ENCODE measurements at places on chromosomes 7 and 10. TPM values are rescaled to one million over a fixed set of nuclear protein-coding genes. Genes with fewer than 3 reads are reported as not detected.
A peak's percentile ranks its signal among the peaks of the same experiment; 100 is the strongest.

The MEIG1 gene
- 2.6 TPM for total RNA-seq

DNA sequence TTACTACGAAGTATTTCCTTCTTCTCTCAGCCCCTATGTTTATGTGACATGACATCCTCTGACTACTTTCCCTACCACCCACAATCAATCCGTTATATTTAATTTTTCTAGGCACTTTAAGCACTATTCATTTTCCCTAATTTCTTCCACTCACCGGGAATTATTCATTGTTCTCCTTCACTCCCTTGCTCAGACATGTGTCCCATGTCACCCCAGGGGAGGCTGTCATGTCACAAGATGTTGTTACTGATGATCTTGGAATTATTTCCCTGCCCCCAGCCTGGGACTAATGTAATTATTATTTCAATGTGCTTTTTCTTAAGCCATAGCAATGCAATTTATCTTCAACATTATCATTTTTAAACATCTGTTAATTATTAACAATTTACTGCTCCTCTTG lies 317.2 kb downstream of the PHF14 start:
- no peak overlapping the region for H3K27ac ChIP-seq
- H3K4me3 ChIP-seq: no peak overlapping the region
- no peak for DNase-seq
- no peaks in the 10 kb centered on the region for H3K36me3 ChIP-seq
- no peaks in the 10 kb centered on the region for H3K4me1 ChIP-seq
- no peaks in the 10 kb centered on the region for H3K27me3 ChIP-seq

DNA sequence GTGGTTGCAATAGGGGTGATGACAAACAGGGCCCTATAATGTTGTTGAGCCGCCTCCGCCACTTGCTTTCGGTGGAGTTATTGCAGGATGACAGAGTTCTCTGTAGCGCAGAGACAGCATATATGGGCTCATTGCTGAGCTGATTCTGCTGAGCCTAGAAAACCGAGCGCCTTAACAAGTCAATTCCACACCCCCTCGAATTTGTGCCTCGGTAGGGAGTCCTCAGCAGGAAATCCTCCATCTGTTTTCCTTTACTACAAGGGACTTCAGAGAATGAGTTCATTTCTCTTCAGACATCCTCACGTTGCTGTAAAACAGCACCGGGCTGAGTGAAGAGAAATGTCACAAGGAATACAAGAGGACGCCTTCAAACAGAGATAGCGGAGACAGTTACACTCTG lies 90.7 kb upstream of the KIAA1217 start:
- H3K27ac ChIP-seq: no peak overlapping the region
- H3K27me3 ChIP-seq: no peaks in the 10 kb centered on the region
- no peaks in the 10 kb centered on the region for H3K36me3 ChIP-seq
- DNase-seq: no peak
- no peaks in the 10 kb centered on the region for H3K4me1 ChIP-seq

- peak overlapping the region; percentile 63 for H3K4me3 ChIP-seq
- DNase-seq: peak; percentile 85
- no peaks in the 10 kb centered on the region for H3K36me3 ChIP-seq
- no peaks in the 10 kb centered on the region for H3K27me3 ChIP-seq
- H3K27ac ChIP-seq: no peak overlapping the region
Measured at GRCh38 chr7:37352974-37353948, 95.4 kb downstream of the ELMO1 start.

DNA sequence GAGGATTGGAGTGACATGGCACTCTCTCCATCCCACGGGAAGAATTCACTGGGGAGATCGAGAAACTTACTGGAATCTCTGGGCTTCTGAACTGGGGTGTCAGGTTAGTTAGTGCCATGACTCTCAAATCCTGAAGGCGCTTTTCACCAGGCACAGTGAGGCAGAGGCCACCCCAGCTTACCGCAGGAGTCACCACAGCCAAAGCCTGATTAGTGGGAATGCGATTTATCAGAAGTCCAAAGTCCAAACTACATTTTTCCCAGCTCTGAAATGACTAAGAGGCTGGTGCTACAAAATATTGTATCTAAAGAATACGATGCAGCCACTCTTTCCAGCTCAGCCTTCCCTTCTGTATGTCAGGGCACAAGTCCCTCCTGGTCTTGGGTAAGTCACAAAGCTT lies 334.8 kb upstream of the SHH start:
- H3K36me3 ChIP-seq: no peaks in the 10 kb centered on the region
- H3K27me3 ChIP-seq: no peaks in the 10 kb centered on the region
- no peaks in the 10 kb centered on the region for H3K4me1 ChIP-seq
- DNase-seq: no peak
- no peak overlapping the region for H3K27ac ChIP-seq
- no peak overlapping the region for H3K4me3 ChIP-seq

DNA sequence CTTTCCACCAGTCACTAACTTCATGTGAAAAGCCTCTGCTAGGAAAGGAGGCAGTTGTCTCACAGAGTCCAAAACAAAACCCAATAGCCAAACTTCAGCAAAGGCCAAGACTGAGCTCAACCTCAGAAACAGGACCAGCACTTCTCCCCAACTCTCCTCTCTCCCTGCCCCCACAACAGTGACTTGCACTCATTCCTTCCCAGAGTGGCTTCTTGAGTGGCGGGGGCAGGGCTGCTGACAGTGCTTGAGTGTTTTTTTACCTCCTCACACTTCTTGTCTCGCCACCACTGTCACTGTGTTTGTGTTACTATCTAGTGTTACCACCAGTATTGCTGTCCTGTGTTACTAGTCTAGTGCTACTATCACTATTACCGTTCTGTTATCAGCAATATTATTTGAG lies 206.8 kb downstream of the KLF6 start:
- no peaks in the 10 kb centered on the region for H3K36me3 ChIP-seq
- H3K4me3 ChIP-seq: no peak overlapping the region

The C10orf105 gene
- not detected for total RNA-seq

The NRP1 gene
- total RNA-seq: 0.71 TPM

DNA sequence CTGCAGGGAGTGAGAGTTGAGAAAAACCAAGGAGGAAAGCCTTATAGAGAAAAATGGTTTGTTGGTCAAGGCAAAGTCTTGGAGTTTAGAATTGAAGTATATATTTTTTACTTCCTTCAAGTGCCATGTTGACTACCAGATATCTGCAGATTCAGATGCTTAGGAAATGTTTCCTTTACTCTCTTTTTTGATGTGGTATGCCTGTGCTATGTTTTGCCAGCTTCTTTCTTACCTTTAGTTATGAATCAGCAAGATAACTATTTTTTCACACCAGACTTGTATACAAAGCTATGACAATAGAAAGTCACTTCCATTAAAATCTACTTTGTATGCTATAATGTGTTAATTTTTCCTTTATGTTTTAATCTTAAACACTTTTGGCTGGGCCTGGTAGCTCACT lies 3.6 kb downstream of the R3HCC1L start:
- no peak for DNase-seq
- H3K27me3 ChIP-seq: no peaks in the 10 kb centered on the region
- no peaks in the 10 kb centered on the region for H3K36me3 ChIP-seq
- H3K27ac ChIP-seq: no peak overlapping the region

The OR9A2 gene
- total RNA-seq: not detected

- H3K4me3 ChIP-seq: no peak overlapping the region
- no peak for DNase-seq
- H3K27ac ChIP-seq: no peak overlapping the region
- H3K27me3 ChIP-seq: no peaks in the 10 kb centered on the region
- H3K36me3 ChIP-seq: no peaks in the 10 kb centered on the region
Measured at GRCh38 chr7:102978284-102978683, 65.5 kb downstream of the LRRC17 start.

DNA sequence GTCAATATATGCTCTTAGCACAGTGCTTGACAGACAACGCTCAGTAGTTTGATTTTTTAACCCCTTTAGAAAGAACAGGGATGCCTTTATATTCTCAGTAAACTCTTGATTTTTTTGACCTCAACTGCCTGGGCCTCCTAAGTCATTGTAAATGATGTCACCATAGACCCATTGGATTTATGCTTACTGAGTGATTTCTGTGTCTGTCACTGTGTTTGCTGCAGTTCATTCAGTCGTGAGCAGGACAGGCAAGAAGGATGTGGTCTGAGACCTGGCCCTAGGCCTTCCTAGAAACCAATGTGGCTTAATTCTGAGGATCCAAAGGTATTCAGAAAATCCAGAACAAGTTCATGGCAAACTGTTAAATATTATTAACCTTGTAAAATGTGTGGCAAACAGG lies 868.1 kb downstream of the XPNPEP1 start:
- H3K4me1 ChIP-seq: no peaks in the 10 kb centered on the region
- no peaks in the 10 kb centered on the region for H3K27me3 ChIP-seq
- no peak overlapping the region for H3K4me3 ChIP-seq
- H3K27ac ChIP-seq: no peak overlapping the region
- no peak for DNase-seq

- peaks cover 81% of the 10 kb centered on the region for H3K4me1 ChIP-seq
- peak overlapping the region; percentile 99 for H3K27ac ChIP-seq
- H3K4me3 ChIP-seq: peak overlapping the region; percentile 56
Measured at GRCh38 chr10:62109587-62110293, 158.9 kb downstream of the RTKN2 start.

DNA sequence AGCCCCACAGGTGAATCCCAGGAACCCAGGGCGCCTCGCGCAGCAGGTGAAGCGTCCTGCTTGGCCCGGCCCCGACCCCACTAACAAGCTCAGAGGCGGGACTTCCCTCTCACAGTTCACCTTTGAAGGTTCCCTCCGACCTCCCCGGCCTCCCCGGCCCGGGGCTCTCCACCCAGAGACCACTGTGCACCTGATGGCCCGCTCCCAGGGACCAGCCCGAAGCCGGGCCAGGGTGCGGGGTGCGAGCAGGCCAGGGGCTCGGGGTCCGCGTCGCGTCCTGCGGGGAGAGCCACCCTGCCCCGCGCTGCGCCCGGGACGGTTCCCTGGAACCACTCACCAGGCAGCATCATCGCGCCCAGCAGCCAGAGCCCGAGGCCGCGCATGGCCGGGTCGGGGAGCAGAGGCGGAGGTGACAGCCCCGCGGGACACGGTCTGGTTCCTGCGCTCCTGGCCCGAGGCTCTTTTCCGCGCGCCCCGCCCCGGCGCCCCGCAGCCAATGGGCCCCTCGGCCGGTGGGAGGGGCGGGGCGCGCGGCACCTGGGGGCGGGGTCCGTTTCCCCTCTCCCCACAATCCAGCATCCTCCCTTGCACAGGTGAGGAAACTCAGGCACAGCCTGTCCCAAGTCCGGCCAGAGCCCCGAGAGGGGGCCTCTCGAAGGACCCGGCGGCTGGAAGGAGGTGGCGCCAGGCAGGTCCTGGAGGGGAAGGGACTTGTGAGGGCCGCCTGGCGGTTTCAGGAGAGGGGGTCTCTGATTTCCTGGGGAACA lies at the start of gene ADAM8:
Gene ADAM8, minus strand, starts transcription at position 434 of the 767 bp plus-strand sequence. Its CDS starts 51 bp downstream, at position 383.
- no peaks in the 10 kb centered on the region for H3K36me3 ChIP-seq
- no peak within 1 kb of the TSS for H3K4me3 ChIP-seq
- H3K27me3 ChIP-seq: no peaks in the 10 kb centered on the region

The RBP3 gene
- total RNA-seq: not detected

DNA sequence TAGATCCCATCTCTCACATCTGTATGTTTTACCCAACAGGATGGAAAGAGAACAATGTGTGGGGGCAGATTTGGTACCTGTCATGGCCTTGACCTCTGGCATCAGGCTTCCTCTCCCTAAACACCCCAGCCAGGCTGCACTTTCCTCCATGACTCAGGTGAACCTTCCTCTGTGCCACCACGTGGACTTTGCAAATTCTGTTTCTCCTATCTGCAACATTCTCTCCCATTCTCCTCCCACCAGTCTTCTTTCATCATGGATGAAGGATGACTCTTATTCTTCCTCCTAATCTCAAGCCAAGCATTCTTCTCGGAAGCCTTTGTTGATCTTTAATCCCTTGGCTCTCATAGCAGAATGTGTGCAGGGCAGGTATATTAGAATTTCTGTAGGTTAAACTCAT lies 355.4 kb downstream of the KCNMA1 start:
- peaks cover 5% of the 10 kb centered on the region for H3K4me1 ChIP-seq
- H3K27ac ChIP-seq: no peak overlapping the region
- H3K36me3 ChIP-seq: no peaks in the 10 kb centered on the region
- no peaks in the 10 kb centered on the region for H3K27me3 ChIP-seq
- H3K4me3 ChIP-seq: no peak overlapping the region
- DNase-seq: no peak

The FZD1 gene
- 7.9 TPM for total RNA-seq

DNA sequence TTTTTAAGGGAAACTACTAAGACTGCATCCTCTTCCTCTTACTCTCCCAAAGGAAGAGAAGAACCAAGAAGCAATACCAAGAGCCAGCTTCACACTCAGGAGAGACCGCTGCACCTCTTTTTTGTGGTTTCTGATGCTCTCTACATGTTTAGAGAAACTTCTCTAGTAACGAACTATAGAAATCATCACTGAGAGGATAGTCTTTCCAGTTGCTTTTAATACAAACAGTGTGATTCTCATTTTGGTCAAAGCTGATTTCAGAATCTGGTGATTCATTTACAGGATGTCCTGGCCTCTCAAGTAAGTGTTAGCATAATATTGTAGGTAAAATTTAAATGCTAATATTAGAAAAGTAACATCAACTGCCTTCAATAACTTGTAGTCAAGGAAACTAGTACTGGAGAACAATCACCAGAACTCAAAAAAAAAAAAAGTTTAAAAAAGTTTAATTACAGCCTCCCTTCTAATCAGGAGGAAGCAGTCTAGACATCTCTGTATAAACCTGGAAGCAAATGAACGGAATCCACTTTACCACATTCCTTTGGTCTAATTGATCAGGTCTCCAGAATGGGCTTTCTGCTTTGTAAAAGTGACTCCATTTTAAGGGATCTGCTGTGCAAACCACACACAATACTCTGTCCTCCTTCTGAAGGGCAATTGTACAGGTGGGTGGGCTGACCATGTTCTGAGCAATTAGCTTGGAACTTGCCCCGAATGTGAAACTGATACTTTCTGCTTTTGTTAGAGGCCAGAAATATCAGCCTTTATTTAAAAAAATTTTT lies 3.0 kb downstream of the LAMB1 start:
- H3K4me3 ChIP-seq: no peak overlapping the region
- no peaks in the 10 kb centered on the region for H3K36me3 ChIP-seq
- H3K4me1 ChIP-seq: no peaks in the 10 kb centered on the region
- H3K27me3 ChIP-seq: no peaks in the 10 kb centered on the region

The ZPBP gene
- total RNA-seq: not detected

The NUPR2 gene
- not detected for total RNA-seq

The MKX gene
- total RNA-seq: not detected

- no peaks in the 10 kb centered on the region for H3K36me3 ChIP-seq
- H3K4me3 ChIP-seq: no peak overlapping the region
- DNase-seq: peak; percentile 76
- H3K27me3 ChIP-seq: no peaks in the 10 kb centered on the region
- no peak overlapping the region for H3K27ac ChIP-seq
Measured at GRCh38 chr10:103605359-103606096, 112.0 kb downstream of the NEURL1 start.

The FAM53B gene
- 148 TPM for total RNA-seq

DNA sequence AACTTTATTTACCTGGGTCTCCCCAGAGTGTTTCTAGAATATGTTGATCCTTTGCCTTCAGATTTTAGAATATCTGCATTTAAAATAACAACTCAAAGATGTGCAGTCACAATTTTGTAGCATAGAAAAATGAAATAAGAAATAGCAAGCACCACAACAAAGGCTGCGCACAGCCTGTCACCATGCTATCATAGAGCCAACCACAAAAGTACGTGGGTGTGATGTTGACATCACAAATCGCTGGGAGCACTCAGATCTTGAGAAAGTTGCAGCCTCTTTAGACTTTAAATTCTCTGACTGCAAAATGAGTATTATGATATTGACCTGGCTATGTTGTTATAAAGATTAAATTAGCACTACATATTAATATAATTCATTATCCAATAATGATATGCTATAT lies 177.9 kb downstream of the TNS3 start:
- H3K4me3 ChIP-seq: no peak overlapping the region
- no peak for DNase-seq
- H3K36me3 ChIP-seq: peaks cover 11% of the 10 kb centered on the region

The LZTS2 gene
- total RNA-seq: 11.3 TPM

- H3K4me3 ChIP-seq: no peak overlapping the region
- H3K4me1 ChIP-seq: no peaks in the 10 kb centered on the region
- no peak overlapping the region for H3K27ac ChIP-seq
- H3K36me3 ChIP-seq: no peaks in the 10 kb centered on the region
- no peaks in the 10 kb centered on the region for H3K27me3 ChIP-seq
Measured at GRCh38 chr7:39324139-39324760, 242.0 kb upstream of the YAE1 start.
